ENCODE measurements at places on chromosomes 6 and 20.

DNA sequence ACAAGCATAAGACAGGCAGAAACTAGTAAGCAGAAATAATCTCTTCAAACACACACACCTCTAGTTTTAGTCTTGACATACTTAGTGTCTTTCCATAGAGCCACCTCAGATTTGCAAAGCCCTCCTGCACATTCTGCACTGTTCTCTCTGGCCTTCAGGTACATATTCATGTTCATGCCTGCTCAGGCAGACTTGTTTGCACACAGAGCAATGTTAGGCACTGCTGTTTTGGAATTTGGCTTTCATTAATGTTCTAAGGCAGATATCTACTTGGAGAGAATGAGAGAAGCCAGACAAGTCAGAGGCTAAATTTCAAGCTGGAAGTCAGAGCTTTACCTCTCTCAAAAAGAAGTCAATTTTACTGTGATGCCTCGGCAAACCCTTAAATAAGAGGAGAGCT is 21.3 kb upstream of the DST start:
- no peak for DNase-seq

GRCh38 chr6:14276667-14277404 is 159.3 kb downstream of the CD83 start:
- no peak for DNase-seq

GRCh38 chr20:13839421-13840092 is 54.7 kb downstream of the NDUFAF5 start:
- DNase-seq: peak; percentile 95

- no peak for DNase-seq
Observed at GRCh38 chr6:129597023-129597713, 112.8 kb downstream of the ARHGAP18 start.

DNA sequence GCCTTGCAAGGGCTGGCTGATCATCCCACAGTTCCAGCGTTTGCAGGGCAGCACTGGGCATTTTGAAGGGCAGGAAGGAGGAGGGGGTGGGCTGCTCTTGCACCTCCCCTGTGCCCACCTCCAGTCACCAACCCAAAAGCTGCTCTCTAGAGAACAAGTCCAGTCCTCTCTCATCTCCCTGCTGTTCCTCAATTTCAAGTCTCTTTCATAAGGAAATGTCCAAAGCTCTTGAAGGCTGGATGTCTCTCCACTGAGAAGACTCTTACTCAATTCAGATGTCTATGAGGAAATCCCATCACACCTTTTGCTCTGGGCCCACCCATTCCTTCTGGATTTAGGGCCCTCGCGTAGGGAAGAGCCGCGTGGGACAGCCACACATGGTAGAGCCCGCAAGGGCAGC is 31.7 kb downstream of the WRNIP1 start:
- no peak for DNase-seq

DNA sequence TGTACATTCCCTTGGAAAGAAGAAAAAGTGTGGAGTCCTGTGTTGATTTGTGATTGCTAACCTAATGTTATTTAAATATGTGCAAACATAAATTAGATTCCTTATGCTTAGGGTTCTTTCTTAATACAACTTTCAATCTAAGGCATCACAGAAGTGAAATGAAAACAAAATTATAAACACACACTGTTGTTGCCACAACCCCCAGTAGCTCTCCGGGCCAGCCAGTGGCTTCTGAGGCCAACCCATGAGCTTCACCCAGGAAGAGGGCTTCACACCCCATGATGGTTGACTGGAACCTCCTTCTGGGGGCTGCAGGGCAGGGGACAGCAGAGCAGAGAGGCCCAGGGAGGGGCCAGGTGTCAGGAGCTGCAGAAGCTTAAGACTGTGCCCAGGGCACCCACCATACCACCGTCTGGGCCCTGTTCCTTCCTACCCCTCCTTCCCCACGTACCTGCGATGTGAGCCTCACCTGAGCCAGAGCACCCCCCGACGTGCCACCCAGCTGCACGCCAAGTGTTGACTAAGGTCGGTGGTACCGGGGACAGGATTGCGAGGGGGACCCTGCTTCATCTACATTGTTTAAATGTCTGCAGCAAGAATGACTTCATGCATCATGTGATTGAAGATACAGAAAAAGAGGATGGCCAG is 110.5 kb downstream of the FAM120B start:
- DNase-seq: no peak

DNA sequence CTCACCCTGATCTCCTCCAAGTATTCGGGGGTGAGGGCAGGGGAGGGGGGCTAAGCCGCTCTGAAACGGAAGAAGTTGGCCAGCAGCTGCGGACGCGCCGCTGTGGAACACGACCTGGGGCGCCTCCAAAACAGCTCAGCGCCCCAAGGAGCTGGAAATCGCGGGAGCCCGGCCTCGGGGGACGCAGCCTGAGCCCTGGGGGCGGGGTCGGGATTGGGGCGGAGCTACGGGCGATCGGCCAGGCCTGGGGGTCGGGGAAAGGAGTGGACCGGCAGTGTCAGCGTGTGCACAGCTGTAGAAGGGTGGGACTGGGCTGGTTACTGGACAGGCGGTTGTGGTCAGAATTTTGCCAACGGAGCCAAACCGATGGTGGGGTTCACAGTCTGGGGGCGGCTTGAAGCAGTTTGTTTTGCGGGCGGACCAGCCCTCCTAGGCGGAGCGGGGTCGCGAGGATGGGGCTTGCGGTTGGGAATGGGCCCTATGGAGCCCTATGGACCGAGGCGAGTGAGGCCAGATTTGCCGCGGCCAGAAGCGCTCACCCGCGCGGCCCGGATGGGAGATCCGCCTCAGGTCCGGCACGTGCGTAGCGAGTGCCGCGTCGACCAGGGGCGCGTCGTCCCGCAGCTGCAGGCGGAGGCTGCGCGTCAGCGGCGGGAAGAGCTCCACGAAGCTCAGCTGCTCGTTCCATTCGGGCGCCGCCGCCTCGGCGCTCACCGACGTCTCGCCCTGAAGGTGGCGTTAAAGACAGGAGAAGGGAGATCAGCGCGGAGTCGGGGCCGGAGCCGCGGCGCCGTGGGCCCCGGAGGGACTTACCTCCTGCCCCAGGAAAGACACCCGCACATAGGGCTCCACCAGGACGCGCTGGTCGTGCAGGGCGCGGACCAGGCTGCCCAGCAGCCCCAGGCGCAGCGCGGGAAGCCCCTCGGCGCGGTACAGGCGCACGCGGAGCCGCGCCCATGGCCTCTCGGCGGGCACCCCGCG is 14.3 kb upstream of the SPAG4 start:
- peak; percentile 76 for DNase-seq

GRCh38 chr6:136607932-136608772 is 57.9 kb upstream of the MAP7 start:
- DNase-seq: peak; percentile 57

DNA sequence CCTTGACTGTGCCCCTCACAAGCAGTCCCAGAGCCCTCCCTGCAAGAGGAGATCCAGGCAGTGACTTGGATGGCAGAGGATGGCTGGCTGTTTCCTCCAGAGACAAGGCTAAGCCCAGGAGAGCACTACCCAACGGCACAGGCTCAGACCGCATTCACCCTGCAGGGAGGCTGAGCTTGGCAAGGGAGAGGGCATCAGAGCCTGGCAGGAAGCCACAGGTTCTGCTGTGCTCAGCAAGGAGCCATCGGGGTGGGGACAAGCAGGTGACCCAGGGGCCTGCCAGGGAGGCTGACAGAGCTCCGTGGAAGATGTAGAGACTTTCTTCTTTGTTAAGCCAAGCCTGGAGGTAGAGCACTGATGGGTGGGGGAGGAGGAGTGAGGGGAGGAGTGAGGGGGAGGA is 159.2 kb upstream of the CST7 start:
- no peak for DNase-seq

- no peak for DNase-seq
Observed at GRCh38 chr20:49937027-49937929, 1.1 kb downstream of the RNF114 start.

- no peak for DNase-seq
Observed at GRCh38 chr6:29451471-29452193, 5.2 kb downstream of the OR11A1 start.

Measured in fibroblast of skin of right biceps (primary cell).